T-helper 1 cell (primary cell): ENCODE measurements at places on chromosomes 1 and 21.
A peak's percentile ranks its signal among the peaks of the same experiment; 100 is the strongest.

DNA sequence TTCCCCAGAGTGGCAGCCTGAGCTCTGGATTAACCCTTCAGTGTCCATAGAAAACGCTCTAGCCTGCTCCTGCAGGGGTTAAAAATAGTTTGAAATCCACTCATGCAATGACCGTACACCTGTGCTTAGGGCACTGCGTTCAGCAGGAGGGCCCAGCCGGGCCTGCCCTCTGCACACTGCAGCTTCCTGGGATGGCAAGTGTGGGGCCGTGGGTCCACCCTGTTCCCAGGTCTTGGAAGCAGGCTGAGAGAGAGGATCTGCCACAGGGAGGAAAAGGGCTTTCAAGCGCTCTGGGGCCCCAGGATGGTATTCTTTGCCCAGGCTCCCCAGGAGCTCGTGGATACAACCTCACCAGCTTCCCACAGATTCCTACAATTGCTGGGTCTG lies 1.5 kb upstream of the S100B start:
- DNase-seq, result no peak

DNA sequence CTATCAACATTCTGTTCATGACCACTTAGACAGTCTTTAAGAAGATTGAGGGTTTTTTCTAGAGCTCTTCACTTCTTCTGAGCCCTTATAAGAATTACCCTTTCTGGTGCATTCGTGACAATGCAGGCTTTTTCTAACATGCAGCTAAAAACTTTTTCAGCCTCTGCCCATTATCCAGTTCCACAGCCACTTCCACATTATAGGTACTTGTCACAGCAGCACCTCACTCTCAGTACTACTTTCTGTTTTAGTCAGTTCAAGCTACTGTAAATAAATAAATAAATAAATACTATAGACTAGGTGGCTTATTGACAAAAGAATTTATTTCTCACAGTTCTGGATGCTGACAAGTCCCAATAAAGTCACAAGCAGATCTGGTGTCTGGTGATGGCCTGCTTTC lies 284.4 kb upstream of the PKN2 start:
- DNase-seq, result no peak

DNA sequence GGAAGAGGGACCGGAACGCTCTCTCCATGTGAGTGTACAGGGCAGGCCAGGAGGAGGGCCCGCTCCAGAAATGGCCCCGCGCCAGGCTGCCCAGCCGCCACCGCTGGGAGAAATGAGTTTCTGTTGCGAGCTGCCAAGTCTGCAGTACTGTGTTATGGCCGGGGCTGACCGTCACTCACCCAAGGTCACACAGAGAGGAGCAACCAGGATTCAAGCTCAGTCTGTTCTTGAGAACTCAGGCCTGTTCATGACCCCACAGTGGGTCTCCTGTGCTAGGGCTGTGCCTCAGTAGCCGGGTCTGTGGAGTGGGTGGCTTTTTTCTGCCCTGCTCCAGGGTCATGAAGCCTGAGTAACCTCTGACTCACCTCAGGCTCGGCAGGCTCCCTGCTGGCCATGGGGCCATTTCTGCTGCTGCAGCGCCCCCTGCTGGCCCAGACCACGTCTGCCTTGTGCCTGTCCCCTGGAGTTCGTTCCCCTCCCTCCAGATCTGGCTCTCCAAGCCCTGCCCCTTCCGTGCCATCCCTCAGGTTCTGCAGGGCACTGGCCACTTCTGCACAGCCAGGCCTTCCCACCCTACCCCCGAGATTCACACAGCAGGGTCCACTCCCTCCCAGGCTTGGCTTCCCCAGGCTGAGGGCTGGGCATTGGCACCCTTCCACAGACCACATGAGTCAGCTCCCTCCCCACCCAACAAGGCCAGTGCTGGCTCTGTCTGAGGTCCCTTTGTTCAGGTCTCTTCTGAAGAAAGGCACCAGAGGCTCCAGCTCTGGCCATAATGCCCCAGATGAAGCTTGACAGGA lies 51.8 kb downstream of the EDN2 start:
- no peak for DNase-seq

DNA sequence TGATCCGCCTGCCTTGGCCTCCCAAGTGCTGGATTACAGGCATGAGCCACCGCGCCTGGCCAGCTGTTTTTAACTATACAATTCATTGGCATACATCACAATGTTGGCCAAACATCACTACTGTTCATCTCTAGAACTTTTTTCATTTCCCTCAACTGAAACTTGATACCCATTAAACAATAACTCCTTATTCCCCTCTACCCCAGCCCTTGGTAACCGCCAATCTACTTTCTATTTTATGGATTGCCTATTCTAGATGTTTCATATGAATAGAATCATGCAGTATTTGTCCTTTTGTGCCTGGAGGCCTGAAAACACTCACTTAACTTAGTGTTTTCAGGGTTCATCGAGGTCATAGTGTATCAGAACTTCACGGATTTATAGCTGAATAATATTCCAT lies 16.2 kb downstream of the BTF3L4 start:
- no peak for DNase-seq

DNA sequence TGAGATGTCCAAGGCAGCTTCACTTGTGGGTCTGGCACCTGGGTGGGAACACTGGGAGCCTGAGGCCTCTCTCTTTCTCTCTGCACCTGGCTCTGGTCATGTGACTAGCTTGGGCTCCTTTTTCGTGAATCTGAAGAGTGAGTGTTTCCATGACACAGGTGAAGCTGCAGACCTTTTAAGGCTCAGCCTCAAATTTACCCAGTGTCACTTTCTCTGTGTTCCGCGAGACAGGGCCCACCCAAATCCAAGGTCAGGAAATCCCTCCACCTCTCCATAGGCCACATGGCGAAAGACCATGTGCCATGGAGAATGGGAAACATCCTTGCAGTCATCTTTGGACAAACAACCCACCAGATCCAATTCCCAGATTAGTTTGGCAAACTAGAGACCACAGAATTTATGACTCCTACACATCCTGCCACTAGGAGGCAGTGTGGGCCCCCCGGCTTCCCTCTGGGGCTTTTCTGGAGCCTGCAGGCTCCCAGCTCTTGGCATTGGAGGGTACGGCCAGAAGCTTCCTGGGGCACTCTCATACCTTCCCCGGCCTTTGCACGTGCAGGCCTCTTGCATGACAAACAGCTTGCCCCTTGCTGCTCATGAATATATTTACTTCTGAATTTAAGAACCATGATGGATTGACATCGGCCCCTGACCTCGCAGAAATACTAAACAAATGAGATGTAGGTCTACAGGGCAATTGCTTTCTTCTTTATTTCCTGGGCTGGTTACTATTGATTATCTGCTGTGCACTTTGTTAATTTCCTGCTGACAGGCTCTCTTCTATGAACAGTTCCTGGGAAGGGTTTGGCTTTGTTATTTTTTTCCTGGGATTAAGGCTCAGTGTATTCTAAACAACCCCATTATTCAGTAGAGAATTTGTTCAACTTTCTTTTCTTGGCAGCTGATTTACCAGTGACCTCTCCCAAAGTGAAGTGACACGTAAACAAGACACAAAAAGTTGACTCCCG lies 180.7 kb downstream of the KAZN start:
- DNase-seq, result no peak

GRCh38 chr1:117137281-117137855 lies 15.8 kb upstream of the TRIM45 start:
- DNase-seq, result no peak

- no peak for DNase-seq
Observed at GRCh38 chr1:33777337-33777736, 86.5 kb upstream of the HMGB4 start.

- DNase-seq, result no peak
Observed at GRCh38 chr1:82245345-82246014, 444.7 kb downstream of the ADGRL2 start.

GRCh38 chr21:33554236-33554981 lies 11.6 kb downstream of the SON start:
- no peak for DNase-seq

DNA sequence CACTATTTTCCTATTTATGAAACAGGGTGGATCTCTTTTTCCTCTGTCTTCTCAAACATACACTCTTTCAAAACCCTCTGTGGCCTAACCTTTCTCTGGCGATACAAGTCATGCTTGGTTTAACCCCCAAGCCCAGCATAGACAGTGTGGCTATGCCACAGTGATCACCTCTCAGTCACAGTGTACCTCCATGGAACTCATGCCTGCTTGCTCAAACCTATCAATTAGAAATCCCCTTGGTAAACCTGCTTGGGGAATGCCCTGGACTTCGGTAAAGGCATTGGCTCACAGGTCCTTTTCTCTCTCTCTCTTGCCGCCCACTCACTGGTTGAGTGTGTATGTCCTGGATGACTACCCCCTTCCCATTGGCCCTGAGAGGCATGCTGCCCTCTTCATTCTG lies 147.5 kb downstream of the CYYR1 start:
- DNase-seq, result no peak

DNA sequence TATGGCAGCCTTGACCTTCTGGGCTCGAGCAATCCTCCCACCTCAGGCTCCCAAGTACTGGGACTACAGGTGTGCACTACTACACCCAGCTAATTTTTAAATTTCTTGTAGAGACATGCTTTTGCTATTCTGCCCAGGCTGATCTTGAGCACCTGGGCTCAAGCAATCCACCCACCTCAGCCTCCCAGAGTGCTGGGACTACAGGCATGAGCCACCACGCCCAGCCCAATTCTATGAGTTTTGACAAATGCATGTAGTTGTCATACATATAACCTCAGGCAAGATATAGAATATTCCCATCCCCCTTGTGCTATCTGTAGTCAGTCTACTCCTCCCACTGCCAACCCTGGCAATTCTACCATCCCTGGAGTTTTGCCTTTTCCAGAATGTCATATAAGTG lies 38.7 kb upstream of the TTC22 start:
- DNase-seq, result no peak

GRCh38 chr1:1219341-1219740 lies 5.4 kb upstream of the TNFRSF4 start:
- peak; percentile 48 for DNase-seq

DNA sequence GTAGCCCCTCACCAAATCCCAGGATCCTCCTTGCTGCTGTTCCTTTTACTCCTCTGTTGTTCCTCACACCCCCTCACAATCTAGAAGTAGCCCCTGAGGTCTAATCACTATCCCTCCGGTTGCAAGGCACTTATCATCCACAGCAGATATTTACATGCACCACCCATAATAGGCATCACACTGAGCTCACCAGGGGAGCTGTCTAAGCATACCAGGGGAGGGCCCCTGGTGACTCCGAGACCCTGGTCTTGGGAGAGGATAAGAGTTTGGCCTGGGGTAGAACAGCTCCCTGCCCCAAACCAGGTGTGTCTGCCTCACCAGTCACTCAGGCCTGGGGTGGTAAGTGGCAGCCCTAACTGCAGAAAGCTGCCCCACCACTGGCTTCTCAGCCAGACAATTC lies 37.3 kb upstream of the ZC3H12A start:
- DNase-seq, result no peak

- DNase-seq, result no peak
Observed at GRCh38 chr1:36203554-36204346, 20.5 kb upstream of the THRAP3 start.

GRCh38 chr1:212532469-212533147 lies 76.0 kb upstream of the ATF3 start:
- no peak for DNase-seq
